Progenitor cell of endocrine pancreas (in vitro differentiated cells): ENCODE measurements at places on chromosomes 12 and 14. TPM values are rescaled to one million over a fixed set of nuclear protein-coding genes. Genes with fewer than 3 reads are reported as not detected.

DNA sequence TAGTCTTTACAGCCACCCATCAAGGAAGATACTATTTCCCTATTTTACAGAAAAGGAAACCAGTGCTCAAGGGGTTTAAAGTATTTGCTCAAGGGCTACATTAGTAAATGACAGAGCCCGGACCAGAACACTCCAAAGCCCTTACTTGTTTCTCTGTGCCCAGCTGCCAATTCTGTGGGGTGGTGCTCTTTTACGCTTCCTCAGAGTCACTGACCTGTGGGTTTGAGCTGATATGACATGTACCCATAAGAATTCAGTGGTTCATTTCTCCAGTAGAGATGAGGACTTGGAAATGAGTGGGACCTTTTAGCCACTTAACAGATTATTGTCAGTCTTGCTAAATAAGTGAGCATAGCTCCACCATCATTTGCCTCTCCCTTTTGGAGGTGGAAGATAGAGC lies 37.4 kb upstream of the NKX2-8 start:
- H3K4me1 ChIP-seq: no peaks in the 10 kb centered on the region
- peaks cover 6% of the 10 kb centered on the region for H3K27me3 ChIP-seq
- H3K4me3 ChIP-seq: no peak overlapping the region
- no peaks in the 10 kb centered on the region for H3K36me3 ChIP-seq

DLGAP5 gene
- total RNA-seq: 31.2 and 32.9 TPM in 2 replicates

GRCh38 chr14:88248606-88249005 lies 74.5 kb downstream of the KCNK10 start:
- no peak overlapping the region for H3K4me3 ChIP-seq
- peaks cover 6% of the 10 kb centered on the region for H3K27me3 ChIP-seq
- H3K27ac ChIP-seq: no peak overlapping the region

DNA sequence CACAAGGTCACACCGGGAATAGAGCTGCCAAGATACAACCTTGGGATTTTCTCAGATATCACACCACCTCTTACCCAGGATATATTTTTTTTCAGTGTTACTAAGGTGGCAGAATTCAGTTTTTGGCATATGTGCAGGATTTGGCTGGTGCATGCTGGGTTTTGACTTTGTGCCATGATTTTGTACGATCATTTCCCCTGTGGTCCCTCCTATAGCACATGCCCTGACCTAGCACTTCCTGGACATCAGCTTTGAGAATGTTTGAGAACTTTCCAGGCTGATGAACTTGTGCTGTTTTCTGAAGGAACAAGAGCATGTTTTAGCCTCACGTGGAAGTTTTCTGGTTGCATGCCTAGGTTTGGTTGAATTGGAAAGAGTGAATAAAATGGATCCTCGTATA lies 11.0 kb upstream of the TBPL2 start:
- no peaks in the 10 kb centered on the region for H3K36me3 ChIP-seq
- H3K4me3 ChIP-seq: no peak overlapping the region
- H3K27me3 ChIP-seq: peaks cover 5% of the 10 kb centered on the region
- H3K4me1 ChIP-seq: peaks cover 20% of the 10 kb centered on the region
- no peak overlapping the region for H3K27ac ChIP-seq
- DNase-seq: no peak

EML1 gene
- 34.9 and 42.6 TPM in 2 replicates for total RNA-seq

GRCh38 chr12:46382408-46382963 lies 9.9 kb upstream of the SLC38A2 start:
- peak overlapping the region; percentile 79 for H3K4me3 ChIP-seq
- peaks cover 21% of the 10 kb centered on the region for H3K4me1 ChIP-seq
- no peaks in the 10 kb centered on the region for H3K27me3 ChIP-seq
- H3K36me3 ChIP-seq: no peaks in the 10 kb centered on the region
- no peak for DNase-seq

GOLGA5 gene
- 29.7 TPM in 2 replicates for total RNA-seq
